Thyroid gland (tissue), 4 donors: ENCODE measurements at places on chromosomes 16 and 17. TPM values are rescaled to one million over a fixed set of nuclear protein-coding genes. Genes with fewer than 3 reads are reported as not detected.
A peak's percentile ranks its signal among the peaks of the same experiment; 100 is the strongest.

The TBC1D3E gene
- total RNA-seq: not detected

The CFAP52 gene
- 0.78 TPM for total RNA-seq

The IRF8 gene
- total RNA-seq: 6.4 TPM

The ENPP7 gene
- total RNA-seq: not detected

The PPP1R27 gene
- not detected for total RNA-seq

The PRR11 gene
- 2.2 TPM for total RNA-seq

The ZFP1 gene
- 25.3 TPM for total RNA-seq

GRCh38 chr17:78960928-78961327, 18.8 kb downstream of the LGALS3BP start:
- no peak for DNase-seq

GRCh38 chr16:89314357-89314756, 96.9 kb downstream of the ZNF778 start:
- DNase-seq: no peak

DNA sequence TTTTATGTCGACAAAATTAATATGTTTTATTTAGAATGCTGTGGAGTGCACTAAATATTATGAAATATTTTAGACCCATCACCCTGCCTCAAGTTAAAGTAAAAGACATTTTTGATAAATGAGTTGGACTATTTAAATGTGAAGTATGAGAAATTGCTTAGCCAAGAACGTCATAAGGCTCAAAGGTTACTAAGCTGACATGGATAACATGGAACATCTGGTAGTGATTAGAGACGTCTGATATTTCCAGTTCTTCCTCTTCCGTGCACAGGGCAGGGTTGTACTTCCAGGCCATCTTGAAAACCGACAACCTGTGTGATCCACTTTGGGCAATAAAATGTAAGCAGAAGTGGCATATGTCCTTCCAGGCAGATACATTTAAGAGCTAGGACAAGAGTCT, 7.2 kb upstream of the CCL8 start:
- no peak for DNase-seq

GRCh38 chr17:56880133-56880532, 33.7 kb downstream of the TRIM25 start:
- no peak for DNase-seq

GRCh38 chr17:72996791-72997190, 95.7 kb downstream of the SLC39A11 start:
- DNase-seq: no peak

DNA sequence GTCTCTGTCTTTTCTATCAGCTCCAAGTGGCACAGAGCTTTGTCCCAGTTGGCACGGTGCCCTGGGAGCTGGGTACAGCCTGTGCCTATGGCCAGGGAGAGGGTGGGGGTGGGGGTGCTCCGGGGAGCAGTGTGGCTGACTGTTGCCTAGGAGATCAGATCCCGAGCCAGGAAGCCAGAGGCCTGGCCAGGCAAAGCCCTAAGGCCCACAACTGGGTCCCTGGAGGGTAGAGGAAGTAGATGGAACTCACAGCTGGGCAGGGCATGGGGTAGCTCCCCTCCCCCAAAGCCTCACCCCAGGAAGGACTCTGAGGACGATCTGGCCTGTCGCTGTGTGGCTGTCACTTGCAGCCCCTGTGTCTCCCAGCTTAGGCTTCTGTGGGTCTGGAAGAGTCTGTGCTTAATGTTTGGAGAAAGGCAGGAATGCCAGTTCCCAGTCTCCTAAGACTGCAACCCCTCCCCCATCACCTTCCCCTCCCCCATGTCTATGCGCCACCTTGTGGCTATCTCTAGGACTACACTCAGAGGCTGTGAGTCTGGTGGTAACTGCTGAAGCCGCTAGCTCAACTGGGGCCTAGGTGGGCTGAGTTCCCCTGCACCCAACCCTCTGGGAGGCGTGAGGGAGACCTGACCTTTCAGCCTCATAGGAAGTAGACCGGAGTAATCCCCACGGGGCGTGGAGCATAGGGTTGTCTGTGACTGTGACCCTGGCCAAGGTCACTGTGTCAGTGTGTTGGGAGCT, 12.6 kb downstream of the THRA start:
- DNase-seq: peak; percentile 95

- DNase-seq: no peak
Observed at GRCh38 chr16:57497121-57497520, 10.8 kb upstream of the DOK4 start.

GRCh38 chr16:2968368-2968737, 795 bp upstream of the PAQR4 start:
- no peak for DNase-seq

GRCh38 chr16:86387468-86388440, 122.6 kb upstream of the FOXF1 start:
- no peak for DNase-seq

DNA sequence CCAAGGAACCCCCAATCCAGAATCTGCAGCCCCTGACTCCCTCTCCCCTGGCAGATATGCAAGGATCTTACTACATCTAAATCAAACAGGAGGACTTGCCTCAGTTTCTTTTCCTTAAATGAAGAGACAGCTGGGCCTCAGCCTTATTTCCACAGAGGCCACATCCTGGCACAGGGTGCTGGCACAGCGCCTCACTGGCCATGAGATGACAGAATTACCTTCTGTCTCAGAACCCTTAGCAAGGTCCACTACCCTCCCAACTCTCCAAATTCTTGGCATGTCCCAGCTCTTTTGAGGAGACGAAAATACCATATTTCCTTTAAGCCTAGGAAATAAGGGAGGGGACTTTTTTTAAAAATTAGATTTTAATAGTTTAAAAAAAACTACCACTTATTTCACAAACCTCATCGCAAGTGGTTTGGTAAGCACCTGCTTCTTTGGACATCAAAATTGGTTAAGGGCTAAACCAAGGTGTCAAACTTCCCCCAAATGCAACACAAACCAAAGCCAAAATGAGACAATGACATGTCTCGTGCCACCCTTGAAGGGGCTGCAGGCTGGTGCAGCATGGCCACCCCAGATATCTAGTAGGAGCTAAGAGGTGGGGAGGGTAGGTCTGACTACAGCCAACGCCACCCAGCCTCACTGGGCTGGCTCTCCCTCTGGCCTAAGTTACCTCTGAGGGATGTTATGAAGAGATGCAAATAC, 25.3 kb downstream of the FAM117A start:
- DNase-seq: peak; percentile 90

DNA sequence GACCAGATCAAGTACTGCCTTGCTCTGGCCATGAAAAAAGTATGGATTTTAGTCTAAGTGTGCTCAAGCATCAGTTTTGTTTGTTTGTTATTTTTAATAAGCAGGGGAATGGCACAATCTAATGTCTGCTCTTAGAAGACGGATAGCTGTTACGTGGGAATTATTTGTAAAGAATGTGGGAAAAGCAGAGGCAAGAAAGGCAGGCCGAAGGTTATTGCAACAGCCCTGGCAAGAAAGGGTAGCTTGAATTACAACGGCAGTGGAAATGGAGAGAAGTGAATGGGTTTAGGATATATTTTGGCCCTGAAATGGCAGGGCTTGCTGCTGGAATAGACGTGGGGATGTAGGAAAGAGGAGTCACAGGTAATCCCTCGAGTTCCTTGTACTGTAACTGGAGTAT, 987 bp upstream of the HASPIN start:
- DNase-seq: no peak

- DNase-seq: no peak
Observed at GRCh38 chr17:48432820-48433775, 3.1 kb upstream of the SKAP1 start.

DNA sequence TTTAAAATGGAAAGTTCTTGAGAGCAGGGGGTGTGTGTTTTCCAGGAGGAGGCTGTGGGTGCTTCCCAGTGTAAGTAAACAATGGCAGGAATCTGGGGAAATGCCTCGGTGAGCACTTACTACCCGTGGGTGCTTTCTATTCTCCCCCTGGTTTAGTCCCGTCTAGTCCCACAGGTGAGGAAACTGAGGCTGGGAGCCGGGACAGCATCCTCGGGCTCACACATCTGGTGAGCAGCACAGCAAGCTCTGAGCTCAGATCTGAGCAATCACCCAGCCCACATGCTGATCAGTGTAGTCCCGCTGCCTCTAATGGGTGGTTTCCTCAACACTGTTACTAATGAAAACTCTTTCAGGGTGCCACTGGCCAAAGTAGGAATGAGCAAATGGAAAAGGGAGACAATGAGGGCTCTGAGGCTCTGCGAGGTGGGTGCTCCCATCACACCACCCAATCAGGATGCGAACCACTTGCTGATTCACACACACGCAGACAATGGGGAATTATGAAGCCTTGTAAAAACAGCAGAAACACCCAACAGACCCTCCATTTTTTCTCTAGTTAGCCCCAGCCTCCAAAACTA, 202.6 kb downstream of the PARN start:
- no peak for DNase-seq

DNA sequence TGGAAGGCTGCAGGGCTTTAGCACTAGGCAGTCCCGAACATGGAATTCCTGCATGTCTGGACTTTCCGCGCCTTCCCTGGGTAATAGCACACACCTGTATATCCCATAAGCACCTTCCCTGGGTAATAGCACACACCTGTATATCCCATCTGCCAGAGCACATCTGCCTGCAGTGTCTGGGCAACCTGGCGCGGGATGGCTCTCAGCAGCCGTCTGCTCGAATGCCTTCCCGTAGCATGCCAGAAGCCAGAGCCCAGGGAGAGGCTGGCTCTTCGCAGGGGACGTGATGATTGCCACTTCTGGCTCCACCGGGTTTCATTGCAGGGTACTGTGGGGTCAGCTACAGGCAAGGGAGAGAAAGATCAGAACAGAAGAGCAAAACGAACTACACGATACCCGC, 21.3 kb downstream of the MBTPS1 start:
- no peak for DNase-seq

- no peak for DNase-seq
Observed at GRCh38 chr17:38886643-38887010, 16.8 kb downstream of the LASP1 start.

DNA sequence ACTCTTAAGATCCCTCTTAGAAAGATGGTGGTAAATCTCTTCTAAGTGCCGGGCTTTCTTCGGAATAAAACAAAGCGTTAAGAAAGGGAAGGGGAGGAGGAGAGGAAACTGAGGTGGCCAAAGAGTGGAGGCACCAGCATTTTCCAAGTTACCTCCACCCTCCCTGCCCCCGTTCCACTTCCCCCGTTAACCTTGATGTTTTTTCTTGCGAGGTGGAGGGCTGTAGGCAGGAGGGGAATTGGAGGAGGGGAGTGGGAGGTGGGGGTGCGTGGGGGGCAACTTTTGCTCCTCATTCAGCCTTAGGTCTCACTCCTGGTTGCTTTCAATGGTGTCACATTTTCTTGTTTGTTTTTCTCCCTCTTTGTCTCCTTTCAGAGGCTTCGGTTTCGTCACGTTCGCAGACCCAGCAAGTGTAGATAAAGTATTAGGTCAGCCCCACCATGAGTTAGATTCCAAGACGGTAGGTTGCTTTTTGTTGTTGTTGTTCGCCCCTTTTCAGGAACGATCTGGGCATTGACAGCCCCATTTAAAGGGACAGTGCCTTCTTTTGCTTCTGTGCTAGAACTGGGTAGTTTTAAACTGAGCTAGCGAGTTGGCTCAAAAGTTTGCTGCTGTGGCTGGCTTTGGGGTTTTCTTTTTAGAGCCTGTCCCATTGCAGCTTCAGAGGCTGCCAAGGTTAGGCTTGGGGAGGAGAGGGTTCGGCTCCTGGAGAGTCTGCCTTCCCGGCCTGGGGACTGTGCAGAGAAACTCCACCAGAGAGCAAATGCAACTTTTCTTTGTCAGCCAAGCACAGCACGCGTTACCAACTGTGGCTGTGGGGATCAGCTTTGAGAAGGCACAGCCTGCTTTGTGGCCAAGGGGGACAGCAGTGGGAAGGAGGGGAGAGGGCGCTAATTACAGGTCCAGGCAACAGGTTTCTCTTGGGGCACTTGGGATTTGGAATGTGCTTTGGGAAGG, 1.9 kb downstream of the MSI2 start:
- no peak for DNase-seq

DNA sequence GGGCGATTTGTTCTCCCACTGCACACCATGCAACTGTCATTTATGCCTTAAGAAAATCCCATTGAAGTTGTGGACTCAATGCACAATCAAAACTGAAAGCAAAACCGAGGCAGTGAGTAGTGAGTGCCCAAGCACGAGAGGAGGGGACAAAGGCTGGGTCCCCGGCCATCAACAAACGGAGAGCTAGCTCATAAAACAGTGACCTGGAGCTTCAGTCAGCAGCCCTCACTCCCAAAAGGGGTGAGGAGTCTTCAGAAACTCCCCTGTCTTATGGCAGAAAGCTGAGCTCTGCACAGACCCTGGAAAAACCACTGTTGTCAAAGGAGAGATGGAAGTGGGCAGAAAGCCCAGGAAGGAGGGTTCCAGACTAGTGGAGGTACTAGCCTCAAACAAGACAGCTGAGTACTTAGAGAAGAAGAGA, 96.9 kb downstream of the ADCY9 start:
- peak; percentile 81 for DNase-seq

DNA sequence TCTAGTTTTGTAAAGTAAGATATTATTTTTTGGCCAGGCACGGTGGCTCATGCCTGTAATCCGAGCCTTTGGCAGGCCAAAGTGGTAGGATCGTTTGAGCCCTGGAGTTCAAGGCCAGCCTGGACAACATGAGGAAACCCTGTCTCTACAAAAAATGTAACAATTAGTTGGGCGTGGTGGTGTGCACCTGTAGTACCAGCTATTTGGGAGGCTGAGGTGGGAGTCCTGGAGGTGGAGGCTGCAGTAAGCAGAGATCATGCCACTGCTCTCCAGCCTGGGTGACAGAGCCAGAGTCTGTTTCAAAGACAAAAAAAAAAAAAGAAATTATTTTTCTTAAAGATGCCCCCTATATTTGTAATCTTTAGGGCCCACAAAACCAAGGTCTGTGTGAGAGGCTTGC, 16.0 kb upstream of the RHOT1 start:
- DNase-seq: no peak

- peak; percentile 22 for DNase-seq
Observed at GRCh38 chr17:27233059-27233458, 60.9 kb upstream of the WSB1 start.

- peak; percentile 32 for DNase-seq
Observed at GRCh38 chr16:9258423-9259051, 167.1 kb downstream of the HAPSTR1 start.

- no peak for DNase-seq
Observed at GRCh38 chr17:21293831-21294210, 9.3 kb downstream of the MAP2K3 start.
